Colonic mucosa (tissue), 4 donors: ENCODE measurements at places on chromosomes 6 and 20. TPM values are rescaled to one million over a fixed set of nuclear protein-coding genes. Genes with fewer than 3 reads are reported as not detected.

BMP5 gene
- 2.4 TPM for total RNA-seq

GRCh38 chr20:40993794-40994540 is 34.7 kb upstream of the TOP1 start:
- no peaks in the 10 kb centered on the region for H3K4me1 ChIP-seq
- no peak overlapping the region for H3K4me3 ChIP-seq
- no peak for DNase-seq
- no peak overlapping the region for H3K27ac ChIP-seq

- H3K4me1 ChIP-seq, result no peaks in the 10 kb centered on the region
- no peaks in the 10 kb centered on the region for H3K27me3 ChIP-seq
- DNase-seq, result no peak
Measured at GRCh38 chr6:13427316-13427715, 60.1 kb downstream of the GFOD1 start.

DNA sequence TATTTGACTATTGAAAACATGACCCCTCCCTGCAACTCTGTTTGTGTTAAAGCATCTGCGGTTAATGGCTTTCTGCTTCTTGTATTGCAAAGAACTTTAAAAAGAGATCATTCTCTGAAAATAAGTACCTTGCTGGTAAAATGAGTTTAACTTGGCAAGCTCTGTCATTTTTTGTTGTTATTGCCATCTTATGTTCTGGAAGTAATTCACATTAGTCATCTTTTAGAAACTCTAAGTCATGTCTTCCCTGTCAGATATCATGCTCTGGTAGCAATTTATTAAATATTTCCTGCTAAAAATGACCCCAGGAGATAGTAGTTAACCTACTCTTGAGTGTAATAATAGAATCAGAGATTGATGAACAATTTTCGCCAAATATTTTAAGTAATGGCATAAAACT is 890.6 kb downstream of the KIF16B start:
- H3K4me1 ChIP-seq, result no peaks in the 10 kb centered on the region
- no peaks in the 10 kb centered on the region for H3K27me3 ChIP-seq
- DNase-seq, result no peak
- no peaks in the 10 kb centered on the region for H3K36me3 ChIP-seq

DNA sequence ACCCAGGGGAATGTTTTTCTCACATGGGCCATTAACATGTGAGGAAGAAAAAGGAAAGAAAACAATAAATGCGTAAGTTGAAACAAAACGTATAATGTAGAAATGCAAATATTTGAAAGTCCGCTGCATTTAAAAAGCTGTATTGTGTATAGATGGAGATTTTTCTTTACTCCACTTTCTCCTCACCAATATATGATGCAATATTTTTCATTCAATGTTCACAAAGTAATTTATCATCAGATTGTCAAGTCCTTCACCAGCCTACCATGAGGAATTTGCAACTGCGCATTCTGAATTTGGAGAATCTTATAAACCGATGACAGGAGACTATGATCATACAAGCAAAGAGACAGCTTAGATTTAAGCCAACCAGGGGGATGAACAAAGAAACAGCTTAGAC is 69.9 kb downstream of the SOD2 start:
- no peaks in the 10 kb centered on the region for H3K27me3 ChIP-seq
- H3K27ac ChIP-seq, result no peak overlapping the region
- no peak for DNase-seq
- no peaks in the 10 kb centered on the region for H3K36me3 ChIP-seq
